ENCODE measurements at places on chromosomes 6 and 20.

- DNase-seq, result no peak
Observed at GRCh38 chr6:12955956-12956355, 239.4 kb downstream of the PHACTR1 start.

DNA sequence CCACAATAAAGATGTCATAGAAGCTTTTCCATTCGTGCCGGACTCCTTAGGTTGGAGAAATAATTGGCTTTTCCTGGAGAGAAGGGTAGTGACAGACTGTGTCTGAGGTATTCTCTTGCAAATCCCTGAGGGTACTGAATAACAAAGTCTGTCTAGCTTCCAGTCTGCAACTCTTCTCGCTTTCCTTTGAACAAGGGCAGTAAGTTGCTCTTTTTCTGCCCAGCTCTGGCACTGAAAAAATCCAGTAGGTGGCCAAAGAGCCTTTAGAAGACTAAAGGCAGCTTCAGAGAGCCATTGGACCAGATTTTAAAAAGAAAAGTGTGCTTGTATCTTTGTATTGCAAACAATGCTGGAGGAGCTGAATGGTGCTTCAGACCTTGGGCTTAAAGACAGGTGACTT, 20.7 kb upstream of the RREB1 start:
- DNase-seq, result no peak

DNA sequence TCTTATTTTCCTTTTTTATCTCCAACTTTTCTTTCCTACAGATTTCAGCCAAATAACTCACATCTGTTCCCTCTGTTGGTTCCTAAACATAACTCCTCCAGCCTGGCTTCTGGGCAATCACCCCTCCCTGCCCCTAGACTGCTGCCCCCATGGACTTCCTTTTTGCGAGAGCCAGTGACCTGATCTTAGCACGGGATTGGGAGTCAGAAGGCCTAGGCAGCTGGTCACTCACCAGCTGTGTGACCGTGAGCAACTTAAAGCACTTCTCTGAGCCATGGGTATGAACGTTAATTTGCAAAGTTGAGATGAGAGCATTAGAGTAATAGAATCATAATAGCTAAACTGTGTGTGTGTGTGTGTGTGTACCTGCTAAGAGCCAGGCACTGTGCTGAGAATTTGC, 4.5 kb upstream of the MMP9 start:
- peak; percentile 91 for DNase-seq

DNA sequence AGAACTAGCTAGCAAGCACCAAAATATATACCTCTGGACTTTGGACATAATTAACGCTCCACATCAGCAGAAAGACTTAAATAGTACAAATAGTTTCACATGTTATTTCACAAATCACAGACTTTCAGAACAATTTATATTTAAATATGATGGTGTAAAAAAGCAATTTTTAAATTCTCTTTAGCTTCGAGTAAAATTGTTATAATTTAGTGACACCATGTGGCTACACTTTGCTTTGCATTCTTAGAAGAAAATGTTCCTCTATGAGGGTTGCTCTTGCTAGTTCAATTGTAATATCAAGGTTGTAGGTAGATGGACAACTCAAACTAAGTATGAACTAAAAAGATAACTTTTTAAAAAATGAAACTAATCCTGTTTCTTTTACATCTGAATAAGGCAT, 69.0 kb downstream of the BTBD9 start:
- DNase-seq, result no peak

DNA sequence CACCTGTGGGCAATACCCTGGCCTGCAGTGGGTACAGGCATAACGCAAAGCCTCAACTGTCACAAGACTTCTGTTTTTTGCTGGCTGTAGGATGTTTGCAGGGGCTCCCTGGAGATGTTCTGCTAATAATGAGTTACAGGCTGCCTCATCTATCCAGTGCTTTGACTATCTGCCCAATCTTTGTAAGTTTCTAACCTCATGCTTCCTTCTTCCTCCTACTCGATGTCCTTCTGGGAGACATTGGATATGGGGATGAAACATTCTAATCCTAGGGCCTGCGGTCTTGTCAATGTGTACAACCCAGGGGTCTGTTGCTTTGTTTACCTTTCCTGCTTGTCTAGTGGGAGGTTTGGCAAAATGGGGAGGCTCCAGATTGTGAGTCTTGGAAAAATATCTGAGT, 136.8 kb upstream of the TCF21 start:
- no peak for DNase-seq

GRCh38 chr6:25346064-25346463, 66.9 kb downstream of the CARMIL1 start:
- peak; percentile 19 for DNase-seq

DNA sequence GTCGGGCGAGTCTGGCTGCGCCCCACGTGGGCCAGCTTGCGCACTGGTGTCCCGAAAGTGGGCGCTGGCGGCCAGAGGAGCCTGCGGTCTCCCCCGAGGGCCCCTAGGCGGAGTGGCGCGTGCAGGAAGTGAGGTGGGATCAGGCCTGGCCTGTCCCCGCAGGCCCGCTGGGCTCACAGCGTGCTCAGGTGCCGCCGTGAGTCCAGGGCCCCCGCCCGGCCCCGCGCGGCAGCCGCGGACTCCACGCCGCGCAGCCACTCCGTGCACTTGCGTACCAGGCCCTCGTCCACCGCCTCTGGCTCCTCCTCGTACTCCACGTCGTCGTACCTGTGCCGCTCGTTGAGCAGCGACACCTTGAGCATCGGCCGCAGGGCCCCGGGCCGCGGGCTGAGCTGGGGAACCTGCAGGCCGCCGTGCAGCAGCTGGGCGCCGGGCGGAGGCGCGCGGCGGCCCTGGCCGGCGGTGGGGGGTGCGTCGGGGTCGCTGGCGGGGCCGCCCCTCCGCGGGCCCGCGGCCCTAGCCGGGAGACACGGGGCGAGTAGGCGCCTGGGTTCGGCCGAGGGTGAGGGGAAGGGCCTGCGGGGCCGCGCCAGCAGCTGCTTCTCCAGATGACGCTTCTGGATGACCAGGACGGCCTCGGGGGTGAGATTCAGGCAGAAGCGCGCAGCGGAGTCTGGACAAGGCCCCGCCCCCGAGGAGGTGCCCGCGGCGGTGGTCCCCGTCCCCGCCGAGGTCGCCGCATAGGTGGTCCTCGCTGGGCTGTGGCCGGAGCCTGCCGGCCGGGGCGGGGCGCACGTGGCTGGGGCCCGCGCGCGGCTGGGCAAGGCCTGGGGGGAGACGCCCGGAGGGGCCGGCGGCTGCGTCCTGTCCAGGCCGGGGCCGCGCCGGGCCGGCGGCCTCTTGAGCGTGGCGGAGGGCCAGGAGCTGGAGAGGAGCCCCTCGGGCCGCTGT, 835 bp downstream of the PRR18 start:
- no peak for DNase-seq

- DNase-seq, result no peak
Observed at GRCh38 chr6:19438566-19439353, 398.4 kb upstream of the ID4 start.

DNA sequence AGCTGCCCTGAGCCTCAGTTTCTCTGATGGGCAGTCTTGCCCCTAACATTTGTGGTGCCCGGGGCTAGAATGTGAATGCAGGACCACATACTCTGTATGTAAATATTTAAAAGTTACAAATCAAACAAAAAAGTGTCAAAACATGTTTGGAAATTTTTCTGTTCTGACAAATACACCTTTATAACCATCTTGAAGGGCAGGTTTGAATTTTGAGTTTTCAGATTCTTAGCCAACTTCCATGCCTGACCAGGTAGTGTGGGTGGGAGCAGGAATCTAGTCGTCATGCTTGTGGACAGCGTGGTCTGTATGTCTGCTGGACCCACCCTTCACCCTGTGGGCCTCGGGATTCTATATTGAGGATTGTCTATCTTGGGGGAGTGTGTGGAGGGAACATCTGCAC, 325.1 kb downstream of the SOX4 start:
- no peak for DNase-seq

DNA sequence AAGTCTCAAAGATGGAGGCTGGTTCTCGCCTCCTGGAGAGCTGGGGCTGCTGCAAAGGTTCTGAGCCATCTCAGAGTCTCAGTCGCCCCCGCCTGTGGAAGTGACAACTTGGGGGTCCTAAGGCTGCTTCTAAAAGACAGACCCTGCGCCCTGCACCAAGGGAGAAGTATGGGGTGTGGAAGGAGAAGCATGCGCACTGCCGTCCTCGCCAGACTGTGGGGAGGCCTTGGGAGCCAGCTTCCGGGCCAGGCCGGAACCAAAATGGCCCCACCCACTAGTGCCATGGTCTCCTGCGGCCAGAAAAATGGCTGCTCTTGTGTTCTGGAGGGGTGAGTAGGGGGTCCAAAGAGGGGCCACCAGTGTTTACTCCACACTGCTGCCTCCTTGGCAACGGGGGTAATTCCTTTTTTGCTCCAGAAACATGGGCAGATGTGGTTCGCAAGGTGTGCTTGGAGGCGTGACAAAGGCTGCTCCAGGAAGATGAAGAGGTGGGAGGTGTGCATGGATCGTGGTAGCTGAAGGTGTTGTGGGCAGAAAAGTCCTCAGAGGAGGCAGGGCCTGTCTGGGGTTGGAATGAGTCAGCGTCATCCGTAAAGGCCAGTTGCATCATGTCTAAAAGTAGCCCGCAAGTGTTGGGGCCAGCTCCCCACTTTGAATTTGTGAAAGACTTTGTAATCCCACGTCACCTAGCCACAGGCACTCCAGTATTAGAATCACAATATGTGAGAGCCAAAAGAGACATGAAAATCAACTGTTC, 329.8 kb upstream of the SOX4 start:
- no peak for DNase-seq

- peak; percentile 3 for DNase-seq
Observed at GRCh38 chr6:119978274-119978889, 628.8 kb upstream of the MAN1A1 start.

GRCh38 chr6:138161088-138161337, 726 bp upstream of the ARFGEF3 start:
- no peak for DNase-seq

DNA sequence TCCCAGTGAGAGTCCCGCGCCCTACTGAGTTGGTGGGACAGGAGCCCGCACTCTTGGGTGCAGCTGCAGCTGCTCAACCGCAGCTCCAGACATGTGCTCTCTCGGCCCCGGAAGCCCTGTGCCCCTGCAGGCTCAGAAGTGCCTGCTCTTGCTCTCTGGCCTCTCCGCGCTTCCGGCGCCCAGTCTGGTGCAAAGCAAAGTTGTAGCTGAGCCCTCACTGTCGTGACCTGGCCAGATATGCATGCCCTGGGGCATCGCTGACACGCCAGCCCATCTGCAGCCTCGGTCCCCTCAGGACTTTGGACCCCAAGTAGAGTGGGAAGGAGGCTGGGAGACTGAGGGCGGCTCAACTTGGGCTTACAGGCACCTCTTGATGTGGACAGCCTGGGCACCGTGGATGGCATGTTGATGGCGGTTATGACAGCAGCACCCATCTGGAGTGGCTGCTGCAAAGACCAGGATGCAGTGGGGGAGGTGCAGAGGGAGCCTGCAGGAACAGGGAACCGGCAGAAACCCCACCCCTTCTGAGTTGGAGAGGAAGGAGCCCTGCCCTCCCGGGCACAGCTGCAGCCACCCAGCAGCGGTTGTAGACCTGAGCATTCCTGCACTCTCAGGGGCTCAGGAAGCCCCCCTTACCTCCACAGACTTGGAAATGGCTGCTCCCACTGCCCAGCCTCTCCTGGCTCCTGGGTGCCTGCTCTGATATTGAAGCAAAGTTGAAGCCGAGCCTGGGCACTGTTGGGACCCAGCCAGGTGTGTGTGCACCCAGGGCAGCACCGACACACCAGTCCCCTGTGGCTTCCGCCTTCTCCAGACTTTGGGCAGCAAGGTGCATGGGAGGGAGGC, 462.6 kb downstream of the TBC1D32 start:
- no peak for DNase-seq

DNA sequence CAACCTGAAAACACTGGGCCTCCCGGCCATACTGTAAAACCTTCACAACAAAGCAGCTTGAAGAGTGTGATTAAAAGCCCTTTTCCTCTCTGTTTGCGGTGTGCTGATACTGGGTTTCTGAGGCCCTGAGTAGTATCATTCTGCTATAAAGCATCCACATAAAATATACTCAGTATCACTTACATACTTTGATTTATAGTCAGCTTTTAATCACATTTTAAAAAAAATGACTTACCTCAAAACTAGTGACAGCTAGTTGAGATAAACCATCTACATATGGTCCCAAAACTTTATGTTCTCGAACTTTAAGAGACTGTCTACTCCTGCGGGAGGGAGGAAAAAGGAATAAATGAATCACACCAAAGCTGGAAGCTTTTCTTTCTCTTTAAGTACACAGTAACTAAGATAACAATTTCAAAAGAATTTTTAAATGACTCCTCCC, 135.7 kb downstream of the KIF13A start:
- DNase-seq, result no peak

DNA sequence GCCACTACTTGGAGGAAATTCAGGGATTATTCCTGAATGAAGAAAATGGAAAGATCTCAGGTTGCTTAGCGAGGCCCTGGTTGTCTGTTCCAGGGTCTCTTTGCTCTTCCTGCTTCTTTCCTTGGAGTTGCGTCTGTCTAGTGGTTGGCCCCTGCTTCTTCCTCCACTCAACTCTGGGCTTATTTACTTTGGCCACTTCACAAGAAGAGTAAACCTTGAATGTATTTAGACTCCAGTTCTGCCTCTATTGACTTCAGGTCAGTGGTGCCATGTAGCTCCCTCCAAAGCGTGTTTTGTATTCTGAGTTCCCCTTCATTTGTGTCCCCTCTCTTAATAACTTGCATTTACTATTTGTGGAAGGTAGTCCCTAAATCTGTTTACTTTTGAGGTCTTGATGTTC, 456.5 kb downstream of the UTRN start:
- no peak for DNase-seq

GRCh38 chr6:119231394-119231793, 118.2 kb downstream of the MAN1A1 start:
- no peak for DNase-seq

GRCh38 chr6:118810420-118811027, 83.4 kb upstream of the ASF1A start:
- peak; percentile 22 for DNase-seq

GRCh38 chr6:137829641-137830083, 37.4 kb upstream of the TNFAIP3 start:
- DNase-seq, result no peak

Data from inflammatory macrophage treated with lipopolysaccharide for 1 hour (primary cell).